SK-MEL-5 (cell line): ENCODE measurements at places on chromosomes 1 and 21. TPM values are rescaled to one million over a fixed set of nuclear protein-coding genes. Genes with fewer than 3 reads are reported as not detected.

OR2G6 gene
- not detected in 2 replicates for total RNA-seq

- no peak for DNase-seq
Observed at GRCh38 chr1:153608089-153608682, 4.8 kb downstream of the S100A16 start.

DNA sequence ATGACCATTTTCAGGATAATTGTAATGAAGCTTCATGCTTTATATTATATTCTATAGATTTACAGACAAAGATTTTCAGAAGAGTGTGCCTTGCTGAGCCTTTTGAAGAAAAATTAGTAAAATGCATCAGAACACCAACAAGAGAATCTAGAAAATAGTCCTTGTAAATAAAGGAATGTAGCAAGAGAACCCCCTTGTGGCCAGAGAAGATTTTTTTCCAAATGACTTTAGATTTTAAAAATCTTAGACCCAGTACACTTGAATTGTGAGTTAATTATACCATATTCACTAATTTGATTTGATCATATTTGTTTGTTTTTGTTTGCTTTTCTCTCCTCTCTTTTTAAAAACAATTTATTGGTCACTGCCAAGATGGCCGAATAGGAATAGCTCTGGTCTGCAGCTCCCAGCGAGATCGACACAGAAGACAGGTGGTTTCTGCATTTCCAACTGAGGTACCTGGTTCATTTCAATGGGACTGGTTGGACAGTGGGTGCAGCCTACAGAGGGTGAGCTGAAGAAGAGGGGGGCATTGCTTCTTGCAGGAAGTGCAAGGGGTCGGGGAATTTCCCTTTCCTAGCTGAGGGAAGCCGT is 12.8 kb upstream of the IFI44L start:
- DNase-seq, result peak; percentile 34

ZNF648 gene
- 0.43 and 1.1 TPM in 2 replicates for total RNA-seq

KCNJ9 gene
- total RNA-seq, result not detected in 2 replicates

LCE1C gene
- total RNA-seq, result not detected in 2 replicates

NRDC gene
- total RNA-seq, result 48.0 and 59.5 TPM in 2 replicates

DNA sequence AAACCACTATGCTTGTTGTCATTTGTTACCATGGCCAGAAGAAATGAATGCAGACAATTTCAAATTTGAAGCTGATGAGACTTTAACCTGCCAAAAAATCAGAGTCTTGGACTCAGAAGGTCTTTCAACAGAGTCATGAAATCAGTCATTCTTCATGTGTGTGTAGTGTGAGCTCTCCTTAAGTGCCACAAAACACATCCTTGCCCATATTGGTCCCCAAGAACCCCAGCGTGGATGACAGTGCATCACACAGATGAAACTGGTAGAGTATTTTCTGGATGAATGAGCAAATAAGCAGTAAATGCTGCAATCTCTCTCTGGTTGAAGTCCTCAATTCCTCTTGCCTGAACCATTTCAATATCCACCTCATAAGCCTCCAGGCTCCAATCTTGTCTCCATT is 28.7 kb upstream of the ETS2 start:
- no peak for DNase-seq

DNA sequence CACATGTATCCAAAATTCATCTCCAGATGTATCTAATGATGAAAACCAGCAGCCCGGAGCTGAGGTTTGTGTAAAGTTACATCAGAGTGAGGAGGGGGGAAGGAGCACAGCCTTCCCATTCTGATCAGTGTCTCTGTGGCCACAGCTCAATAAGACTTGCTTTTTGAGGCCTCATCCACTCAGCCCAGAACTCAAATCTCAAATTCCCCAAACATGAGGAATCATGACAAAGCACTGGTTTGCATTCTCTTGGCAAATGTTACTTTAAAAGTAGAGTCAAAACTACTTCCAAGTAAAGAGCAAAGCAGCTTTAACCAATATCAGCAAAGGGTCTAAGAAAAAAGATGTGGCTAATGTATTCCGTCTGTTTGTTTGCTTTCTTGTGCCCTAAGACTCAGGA is 30.9 kb downstream of the CCN1 start:
- DNase-seq, result no peak

SPRR1A gene
- not detected in 2 replicates for total RNA-seq

GRCh38 chr1:230901671-230902070 is 33.4 kb upstream of the C1orf198 start:
- DNase-seq, result no peak

GRCh38 chr1:231407547-231408396 is 14.3 kb downstream of the EGLN1 start:
- no peak for DNase-seq

- DNase-seq, result no peak
Observed at GRCh38 chr1:24309762-24310485, 9.2 kb upstream of the GRHL3 start.

DNA sequence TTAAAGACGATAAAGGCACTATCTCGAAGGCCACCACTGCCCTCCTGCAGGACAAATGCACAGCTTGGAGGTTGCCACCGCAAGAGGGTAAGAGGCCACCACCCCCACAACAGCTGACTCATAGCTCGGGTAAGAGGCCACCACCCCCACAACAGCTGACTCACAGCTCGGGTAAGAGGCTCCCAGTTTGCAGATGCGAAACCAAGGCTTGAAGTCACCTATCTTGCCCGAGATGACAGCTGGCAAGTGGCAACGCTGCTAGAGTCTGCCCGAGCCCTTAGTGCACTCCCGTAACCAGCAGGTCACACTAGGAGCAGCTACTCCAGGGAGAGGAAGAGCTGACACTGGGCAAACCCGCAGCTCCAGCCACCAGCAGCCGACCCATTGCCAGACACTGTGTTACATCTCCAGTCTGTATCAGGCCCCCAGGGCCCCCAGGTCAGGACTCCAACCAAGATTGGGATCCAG is 17.1 kb upstream of the SPSB1 start:
- no peak for DNase-seq

DNA sequence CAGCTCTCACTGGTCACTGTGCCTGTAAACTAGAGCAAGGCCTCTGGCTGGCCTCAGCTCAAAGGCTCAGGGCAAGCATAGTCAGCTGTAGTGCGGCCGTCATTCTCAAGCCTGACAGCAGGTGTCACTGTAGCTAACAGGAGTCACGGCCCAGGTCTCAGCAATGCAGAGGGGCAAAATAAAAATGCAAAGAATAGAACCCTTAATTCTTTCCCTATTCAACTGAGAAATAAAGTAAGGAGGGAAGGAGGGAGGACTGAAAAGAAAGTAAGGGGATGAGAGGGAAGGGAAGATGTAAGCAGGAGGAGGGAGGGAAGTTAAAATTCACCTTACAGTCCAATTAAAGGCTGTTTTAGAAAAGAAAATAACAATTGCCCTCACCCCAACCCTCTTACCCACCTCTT is 106.1 kb downstream of the KIAA0319L start:
- DNase-seq, result peak; percentile 82

SPRR2D gene
- 26.7 and 39.8 TPM in 2 replicates for total RNA-seq
